ENCODE measurements at places on chromosomes 13 and 19.

DNA sequence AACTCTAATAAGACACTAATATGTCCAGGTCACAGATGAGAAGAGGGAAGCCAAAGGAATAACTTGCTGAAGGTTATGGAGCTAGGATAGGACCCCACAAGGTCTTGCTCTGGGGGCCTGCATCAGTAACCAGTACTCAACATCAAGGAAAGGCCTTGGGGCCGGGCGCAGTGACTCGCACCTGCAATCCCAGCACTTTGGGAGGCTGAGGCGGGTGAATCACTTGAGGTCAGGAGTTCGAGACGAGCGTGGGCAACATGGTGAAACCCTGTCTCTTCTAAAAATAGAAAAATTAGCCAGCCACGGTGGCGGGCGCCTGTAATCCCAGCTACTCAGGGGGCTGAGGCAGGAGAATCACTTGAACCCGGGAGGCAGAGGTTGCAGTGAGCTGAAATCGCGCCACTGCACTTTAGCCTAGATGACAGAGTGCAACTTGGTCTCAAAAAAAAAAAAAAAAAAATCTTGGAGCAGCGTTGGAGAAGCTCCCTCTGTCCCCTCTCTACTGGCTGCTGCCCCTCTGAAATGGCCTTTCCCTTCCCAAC, 1.8 kb downstream of the LONP1 start:
- DNase-seq, result no peak

DNA sequence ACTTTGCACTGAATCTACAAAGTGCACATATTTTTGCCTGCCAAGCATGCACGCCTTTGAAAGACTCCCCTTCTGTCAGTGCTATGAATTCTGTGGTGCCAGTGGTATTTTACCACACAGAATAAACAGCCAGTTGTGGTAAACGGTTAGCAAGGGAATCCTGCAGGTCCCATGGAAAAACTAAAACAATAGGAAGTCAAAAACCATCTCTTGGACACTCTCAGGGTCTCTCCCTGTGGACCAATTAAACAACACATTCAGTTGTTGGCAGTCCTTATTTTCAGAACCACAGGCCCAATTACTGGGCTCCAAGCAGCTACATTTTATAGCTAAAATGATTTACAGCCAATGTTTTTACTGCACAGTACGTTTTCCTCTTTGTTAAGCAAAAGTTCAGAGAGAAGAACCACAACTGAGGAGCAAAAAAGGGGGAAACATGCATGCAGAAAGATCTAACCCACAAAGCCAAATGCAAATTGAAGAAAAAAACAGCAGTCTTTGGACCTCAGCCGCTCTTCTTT, 116.9 kb downstream of the KCTD12 start:
- no peak for DNase-seq

DNA sequence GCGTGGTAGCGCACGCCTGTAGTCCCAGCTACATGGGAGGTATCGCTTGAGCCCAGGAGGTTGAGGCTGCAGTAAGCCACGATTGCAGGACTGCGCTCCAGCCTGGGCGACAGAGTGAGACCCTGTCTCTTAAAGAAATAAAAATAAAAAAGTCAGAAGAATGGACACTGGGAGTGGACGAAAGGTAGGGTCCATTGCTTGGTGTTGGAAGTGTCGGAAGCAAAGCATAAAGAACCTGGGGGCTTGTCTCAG, 392 bp upstream of the ARHGAP33 start:
- DNase-seq, result no peak

GRCh38 chr13:49980266-49980665, 16.6 kb upstream of the TRIM13 start:
- no peak for DNase-seq

DNA sequence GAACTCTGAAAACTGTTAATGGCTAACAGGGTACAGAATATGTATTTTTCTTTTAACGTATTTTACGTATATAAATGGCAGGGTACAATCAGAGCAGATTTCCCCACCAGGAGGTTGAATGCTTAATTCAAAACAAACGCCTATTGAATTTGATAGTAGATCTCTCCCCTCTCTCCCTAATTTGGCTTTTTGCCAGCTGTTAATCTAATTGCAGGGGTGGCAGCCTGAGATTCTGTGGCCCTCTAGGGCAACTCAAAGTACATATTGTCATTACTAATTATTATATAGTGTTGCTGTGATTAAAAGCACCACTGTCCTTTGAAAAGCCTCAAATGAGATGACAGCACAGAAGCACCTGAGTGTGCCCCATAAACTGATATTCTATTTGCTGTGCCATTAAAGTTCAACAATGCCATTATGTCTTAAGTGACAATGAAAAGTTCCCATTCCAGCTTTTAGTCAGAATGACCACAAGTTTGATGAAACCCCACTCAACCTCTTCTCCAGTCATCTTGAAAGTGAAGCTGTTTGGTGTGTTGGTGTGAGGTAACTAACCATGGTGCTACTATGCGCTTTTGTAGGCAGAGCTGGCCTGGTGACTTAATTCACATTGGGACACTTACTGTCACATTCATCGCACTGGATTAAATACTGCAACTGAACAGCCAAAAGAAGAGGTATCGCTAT, 351.4 kb downstream of the KCNRG start:
- no peak for DNase-seq
